ENCODE measurements at places on chromosomes 5 and 9.

- DNase-seq = peak; percentile 87
Measured at GRCh38 chr5:17218353-17219005, 1.0 kb downstream of the BASP1 start.

GRCh38 chr5:35129921-35130485 lies 82.3 kb upstream of the AGXT2 start:
- peak; percentile 71 for DNase-seq

DNA sequence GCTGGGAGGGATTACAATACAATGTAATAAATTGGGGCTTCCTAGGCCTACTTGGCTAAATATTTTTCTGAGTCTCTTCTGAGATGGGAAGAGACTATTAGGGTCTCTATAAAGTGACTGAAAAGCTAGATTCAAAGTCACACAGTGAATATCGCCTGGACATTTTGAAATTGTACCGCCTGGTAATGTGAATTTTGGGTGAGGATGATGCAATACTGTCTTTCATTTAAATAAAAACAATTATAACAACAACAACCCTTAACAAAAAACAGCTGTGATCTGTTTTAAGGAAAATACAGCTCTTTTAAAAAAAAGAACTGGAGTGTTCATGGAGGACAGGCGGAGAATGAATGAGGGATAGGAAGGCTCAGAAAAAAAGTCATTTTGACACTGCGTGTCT lies 615.0 kb downstream of the RAB3C start:
- no peak for DNase-seq

DNA sequence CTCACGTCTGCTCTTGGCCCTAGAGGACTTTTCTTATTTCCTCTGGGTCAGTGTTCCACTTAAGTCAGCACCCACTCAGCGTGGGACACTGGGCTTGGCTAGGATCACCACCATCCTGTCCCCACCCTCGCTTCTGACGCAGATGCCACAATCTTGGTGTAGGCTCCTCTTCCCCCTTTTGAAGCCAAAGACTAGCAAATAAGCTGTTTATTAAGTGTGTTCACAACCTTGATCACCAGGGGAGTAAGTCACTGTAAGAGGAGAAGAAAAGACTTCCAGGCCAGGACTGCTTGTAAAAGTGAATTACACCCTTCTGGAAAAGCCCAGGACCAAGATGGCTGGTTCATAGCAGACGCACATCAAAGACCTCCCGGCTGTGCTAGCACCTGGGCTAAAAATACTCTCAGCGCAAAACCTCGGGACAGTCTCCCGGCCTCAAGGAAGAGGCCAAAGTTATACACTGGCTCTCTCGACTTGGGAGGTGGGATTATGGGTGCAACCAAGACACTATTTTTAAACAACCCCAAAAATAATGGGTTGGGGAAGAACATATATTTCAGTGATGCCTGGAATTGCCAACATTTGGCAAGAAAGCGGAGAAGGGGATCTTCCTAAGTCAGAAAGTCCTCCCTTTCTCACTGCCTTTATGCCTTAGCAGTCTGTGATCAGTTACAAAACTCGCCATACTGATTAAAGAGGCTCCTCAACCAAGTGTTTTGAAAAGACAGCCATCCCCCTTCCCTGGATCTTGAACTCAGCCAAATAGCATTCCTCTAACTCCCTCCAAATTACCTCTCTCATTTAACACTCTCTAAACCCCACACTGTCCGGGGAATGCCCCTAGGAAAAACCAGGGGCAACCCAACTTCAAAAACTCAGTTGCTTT lies 69.4 kb downstream of the RAPGEF1 start:
- DNase-seq = no peak

- no peak for DNase-seq
Measured at GRCh38 chr9:127970401-127971313, 10.1 kb downstream of the EEIG1 start.
